B cell (primary cell): ENCODE measurements at places on chromosomes 3 and 15. TPM values are rescaled to one million over a fixed set of nuclear protein-coding genes. Genes with fewer than 3 reads are reported as not detected.

GRCh38 chr15:36282821-36283220, 296.6 kb upstream of the CDIN1 start:
- no peaks in the 10 kb centered on the region for H3K27me3 ChIP-seq
- H3K36me3 ChIP-seq: no peaks in the 10 kb centered on the region
- H3K4me3 ChIP-seq: no peak overlapping the region
- H3K27ac ChIP-seq: no peak overlapping the region
- DNase-seq: no peak
- no peaks in the 10 kb centered on the region for H3K4me1 ChIP-seq

ITIH4 gene
- polyA plus RNA-seq: 21.5 and 34.3 TPM in 2 replicates

TMEM40 gene
- polyA plus RNA-seq: 0.33 and 31.0 TPM in 2 replicates

KIAA1143 gene
- 5.3 and 7.1 TPM in 2 replicates for polyA plus RNA-seq

DNA sequence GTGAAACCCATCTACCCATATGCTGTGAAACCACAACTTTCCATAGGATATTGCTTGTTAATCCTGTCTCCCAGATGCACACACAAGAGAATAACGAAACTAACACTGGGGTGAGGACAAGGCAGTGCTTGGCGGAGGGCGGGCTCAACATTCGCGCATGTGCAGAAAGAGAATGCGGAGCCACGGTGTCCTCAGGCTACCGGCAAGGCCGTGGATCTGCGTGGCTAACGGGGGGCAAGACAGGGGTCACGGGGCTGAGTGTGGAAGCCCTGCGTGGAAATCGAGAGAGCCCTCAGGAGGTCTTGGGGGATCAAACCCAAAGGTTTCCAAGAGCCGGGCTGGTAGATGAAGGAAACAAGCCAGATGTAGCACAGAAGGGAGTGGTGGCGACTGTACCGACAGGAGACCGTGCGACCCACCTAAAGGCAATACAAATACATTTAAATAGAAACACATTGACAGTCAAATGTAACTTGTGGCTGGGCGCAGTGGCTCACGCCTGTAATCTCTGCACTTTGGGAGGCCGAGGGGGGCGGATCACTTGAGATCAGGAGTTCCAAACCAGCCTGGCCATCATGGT, 48.5 kb upstream of the TRA2B start:
- no peak overlapping the region for H3K27ac ChIP-seq
- H3K27me3 ChIP-seq: peaks cover 16% of the 10 kb centered on the region
- no peaks in the 10 kb centered on the region for H3K36me3 ChIP-seq
- no peak overlapping the region for H3K4me3 ChIP-seq
- no peak for DNase-seq

ACOX2 gene
- not detected in 2 replicates for polyA plus RNA-seq

- no peak overlapping the region for H3K4me3 ChIP-seq
- H3K4me1 ChIP-seq: peaks cover 5% of the 10 kb centered on the region
- DNase-seq: no peak
These were observed 73.3 kb downstream of the FNDC3B start for GRCh38 chr3:172112734-172113120.
